ENCODE measurements at places on chromosomes 4 and X.
A peak's percentile ranks its signal among the peaks of the same experiment; 100 is the strongest.

DNA sequence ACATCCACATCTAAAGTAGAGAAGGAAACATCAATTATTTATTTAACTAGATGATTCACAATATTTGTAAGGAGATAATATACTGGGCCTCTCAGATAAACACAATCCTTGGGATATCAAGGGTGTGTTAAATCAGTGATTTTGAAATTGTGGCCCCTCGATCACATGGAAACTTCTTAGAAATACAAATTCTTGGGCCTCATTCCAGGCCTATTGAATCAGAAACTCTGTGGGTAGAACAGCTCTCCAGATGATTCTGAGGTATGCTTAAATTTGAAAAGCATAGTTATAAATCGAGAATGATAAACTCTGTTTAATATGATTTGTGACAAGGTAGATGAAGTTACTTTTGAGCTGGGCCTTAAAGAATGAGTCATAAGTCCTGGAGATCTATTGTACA, 64.3 kb upstream of the GPR174 start:
- no peak for DNase-seq

DNA sequence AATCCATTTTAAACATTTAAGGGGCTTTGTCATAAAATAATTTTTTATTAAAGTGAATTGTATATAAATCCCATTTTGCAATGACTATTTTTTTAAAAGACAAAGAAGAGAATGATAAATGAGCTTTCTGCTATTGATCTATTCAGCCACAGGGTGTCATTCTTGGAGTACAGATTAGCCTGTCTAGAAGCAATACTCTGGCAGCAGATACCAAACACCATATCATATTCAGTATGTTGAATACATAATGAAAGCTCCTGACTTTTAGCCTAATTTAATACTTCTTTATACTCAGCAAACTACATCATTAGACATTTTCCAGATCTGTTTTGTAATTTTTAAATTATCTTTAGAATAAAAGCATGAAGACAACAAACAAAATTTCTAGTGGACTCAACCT, 496.3 kb downstream of the PDGFC start:
- peak; percentile 83 for DNase-seq

DNA sequence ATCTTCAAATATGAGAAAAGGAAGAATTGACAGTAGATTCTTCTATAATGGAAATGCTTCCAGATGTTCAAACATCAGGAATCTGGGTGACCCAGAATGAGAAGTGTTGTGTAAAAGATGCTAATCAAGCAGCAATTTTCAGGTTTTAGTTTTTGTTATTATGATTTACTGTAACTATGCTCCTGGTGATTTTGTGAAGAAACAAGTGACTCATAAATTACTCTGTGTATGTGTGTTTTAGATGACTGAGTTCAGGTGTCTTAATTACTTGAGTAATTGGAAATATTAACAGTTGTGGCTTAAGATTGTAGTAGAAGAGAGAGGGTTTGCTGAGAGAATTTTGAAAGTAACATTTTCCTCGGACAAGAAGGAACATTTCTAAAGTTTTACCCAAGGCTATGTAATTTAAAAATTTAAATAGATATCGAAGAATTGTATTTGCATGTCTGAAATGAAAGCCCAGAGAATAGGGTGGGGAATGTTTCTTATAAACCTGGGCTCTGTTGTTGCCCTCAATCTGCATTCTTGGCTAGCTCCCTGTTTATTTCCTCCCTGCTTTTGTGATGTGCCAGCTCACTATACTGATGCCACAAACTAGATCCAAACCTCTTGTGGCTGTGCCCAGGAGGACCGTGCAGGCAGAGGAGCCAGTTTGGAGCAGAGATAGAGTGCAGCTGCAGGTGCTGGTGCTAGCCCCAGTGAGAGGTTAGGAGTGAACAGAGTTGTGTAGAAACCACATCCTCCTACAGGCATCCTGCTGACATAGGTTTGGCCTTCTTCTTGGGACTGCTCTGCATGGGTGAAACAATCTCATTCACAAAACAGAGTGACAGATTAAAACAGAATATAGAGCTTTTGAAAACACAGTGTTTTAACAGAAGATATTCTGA, 25.4 kb upstream of the TNIP3 start:
- peak; percentile 55 for DNase-seq

DNA sequence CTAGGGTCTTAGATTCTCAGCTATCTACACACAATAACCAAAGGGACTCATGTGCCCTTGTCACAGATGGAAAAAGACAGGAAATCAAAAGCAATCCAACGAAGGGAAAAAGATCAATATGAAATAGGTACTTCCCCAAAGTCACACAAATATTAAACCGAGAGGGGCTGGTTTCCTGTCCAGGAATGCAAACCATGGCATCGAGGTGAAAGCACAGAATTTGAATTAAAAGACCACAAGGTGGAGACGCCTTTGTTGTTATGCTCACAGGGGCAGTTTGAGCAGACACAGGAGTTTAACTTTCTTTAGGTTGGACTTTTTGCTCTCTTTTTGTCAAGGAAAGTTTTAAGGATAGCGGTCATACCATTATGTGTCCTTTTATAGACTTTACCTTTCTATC, 14.3 kb downstream of the H2BW1 start:
- DNase-seq = no peak

- DNase-seq = no peak
These were observed 48.7 kb upstream of the ARHGEF6 start for GRCh38 chrX:136829413-136829812.

- peak; percentile 72 for DNase-seq
These were observed 1207.4 kb downstream of the ADGRL3 start for GRCh38 chr4:62407534-62407933.

DNA sequence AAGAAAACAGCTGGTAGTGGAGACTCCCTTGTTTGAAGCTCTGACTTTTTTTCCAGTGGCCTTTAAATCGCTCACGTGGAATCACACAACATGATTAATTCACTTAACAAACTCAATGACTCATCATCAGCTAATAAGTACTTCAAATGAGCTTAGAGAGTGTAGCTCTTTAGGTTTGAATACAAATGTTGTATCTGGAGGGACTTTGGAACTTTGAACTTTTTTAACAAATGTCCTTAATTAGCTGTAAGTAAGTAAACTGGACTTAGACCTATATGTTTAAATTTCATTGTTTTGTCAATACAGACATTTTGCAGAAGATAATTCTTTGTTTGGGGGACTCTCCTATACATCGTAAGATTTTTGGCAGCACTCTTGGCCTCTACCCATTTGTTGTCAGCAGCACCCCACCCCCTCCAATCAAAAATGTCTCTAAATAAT, 581.1 kb downstream of the SPRY1 start:
- DNase-seq = no peak
